ENCODE measurements at places on chromosomes 16 and 17.

GRCh38 chr17:57889892-57890856, 40.3 kb upstream of the MRPS23 start:
- no peak for DNase-seq

DNA sequence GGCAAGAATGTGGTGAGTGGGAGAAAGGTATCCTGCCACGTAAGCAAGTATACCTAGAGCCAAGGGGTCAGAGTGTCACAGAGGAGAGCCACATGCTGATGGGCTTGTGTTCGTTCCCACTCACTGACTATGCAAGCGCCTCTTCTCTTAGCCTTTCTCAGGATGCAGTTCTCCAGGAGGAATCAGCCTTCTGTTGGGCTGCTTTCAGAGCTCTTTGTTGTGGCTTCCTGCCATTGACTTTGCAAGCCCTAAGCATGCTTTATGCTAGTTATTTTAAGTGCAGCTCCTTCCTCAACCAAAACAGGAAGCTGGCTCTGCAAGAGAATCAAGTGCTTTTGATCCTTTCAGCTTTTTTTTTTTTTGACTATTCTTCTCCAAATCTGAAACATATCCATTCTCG, 66.6 kb downstream of the SIAH1 start:
- DNase-seq: no peak

DNA sequence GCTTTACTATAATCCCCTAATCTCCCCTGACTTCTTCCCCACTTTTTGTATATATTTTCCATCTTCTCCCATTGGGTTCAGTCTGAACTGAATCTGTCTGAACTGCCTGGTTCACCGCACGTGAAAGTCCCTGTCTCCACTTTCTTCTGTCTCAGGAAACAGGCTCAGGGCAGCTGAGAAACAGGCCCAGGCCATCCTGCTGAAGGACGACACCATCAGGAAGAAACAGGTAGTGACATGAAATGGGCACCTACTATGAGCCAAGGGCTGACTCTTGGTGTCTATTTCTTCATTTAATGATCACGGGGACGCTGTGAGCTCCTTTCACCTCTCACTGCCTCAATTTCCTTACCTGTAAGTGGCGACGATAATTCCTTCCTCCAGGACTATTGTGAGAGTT, 90.5 kb upstream of the HSBP1 start:
- no peak for DNase-seq

DNA sequence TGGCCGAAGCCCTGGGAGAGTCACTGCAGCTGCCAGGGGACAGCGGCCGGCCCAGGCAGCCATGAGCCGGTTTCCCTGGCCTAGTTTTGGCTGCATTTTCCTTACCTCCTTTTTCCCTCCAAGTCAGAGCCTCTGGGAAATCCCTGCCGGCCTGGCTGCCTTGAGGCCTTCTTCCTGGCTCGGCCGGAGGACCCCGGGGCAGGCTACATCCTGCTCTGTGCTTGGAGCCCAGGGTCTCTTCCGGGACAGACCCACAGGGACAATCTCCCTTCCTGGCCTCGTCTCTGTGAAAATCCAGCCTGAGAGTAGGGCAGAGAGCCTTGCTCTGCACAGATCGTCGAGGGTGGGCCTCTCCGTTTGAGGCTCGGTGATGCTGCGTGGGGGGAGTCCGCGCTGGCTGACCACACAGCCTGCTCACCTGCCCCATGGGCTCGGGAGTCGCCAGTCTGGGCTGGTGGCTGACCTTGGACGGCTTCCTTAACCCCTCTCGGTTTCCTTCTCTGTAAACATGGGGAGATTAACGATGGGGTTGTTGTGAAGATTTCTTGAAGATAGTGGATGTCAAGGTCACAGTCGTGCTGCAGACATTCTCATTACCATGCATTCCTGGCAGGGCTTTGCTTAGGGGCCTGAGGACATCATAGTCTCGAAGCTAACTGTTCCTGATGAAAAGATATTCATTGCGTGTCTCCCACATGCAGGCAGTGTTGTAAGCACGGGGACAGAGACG, 34.8 kb upstream of the CIBAR2 start:
- DNase-seq: peak; percentile 74

DNA sequence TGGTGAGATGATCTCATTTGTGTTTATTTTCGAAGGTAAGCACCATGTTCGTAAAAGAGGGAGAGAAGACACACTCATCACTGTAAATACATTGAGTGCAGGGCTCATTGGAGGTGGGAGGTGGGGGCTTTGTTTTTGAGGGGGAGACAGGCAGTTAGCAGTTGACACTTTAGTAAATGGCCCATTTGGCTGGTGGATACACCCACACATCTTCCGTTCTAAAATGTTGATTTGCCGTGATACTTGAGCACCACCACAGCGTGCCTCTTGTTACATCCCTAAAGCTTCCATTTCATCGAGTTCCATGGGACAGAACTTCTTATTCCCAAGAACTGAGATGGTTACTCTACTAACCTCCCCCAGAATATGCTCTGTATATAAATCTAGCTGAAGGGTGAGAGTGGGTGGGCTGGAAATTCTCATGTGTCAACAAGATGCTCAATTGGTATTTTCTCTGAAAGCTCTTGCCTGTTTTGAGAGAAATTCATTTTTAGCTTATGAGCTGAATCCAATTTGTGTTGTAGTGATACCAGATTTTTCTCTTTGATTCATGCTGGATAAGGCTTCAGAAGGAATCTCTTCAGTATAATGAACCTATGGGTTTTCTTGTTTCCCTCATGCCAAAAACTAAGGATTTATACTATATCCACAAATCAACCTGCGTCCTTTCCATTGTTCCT, 314.3 kb downstream of the RBFOX1 start:
- DNase-seq: no peak

GRCh38 chr17:72839131-72839725, 253.3 kb downstream of the SLC39A11 start:
- peak; percentile 69 for DNase-seq

GRCh38 chr16:86217891-86218270, 292.4 kb upstream of the FOXF1 start:
- no peak for DNase-seq

GRCh38 chr16:57091975-57092785, at the start of gene CPNE2:
Gene CPNE2 (plus strand): TSS chr16:57092583. CDS start chr16:57110743, 18,160 bp downstream.
- peak; percentile 48 for DNase-seq

DNA sequence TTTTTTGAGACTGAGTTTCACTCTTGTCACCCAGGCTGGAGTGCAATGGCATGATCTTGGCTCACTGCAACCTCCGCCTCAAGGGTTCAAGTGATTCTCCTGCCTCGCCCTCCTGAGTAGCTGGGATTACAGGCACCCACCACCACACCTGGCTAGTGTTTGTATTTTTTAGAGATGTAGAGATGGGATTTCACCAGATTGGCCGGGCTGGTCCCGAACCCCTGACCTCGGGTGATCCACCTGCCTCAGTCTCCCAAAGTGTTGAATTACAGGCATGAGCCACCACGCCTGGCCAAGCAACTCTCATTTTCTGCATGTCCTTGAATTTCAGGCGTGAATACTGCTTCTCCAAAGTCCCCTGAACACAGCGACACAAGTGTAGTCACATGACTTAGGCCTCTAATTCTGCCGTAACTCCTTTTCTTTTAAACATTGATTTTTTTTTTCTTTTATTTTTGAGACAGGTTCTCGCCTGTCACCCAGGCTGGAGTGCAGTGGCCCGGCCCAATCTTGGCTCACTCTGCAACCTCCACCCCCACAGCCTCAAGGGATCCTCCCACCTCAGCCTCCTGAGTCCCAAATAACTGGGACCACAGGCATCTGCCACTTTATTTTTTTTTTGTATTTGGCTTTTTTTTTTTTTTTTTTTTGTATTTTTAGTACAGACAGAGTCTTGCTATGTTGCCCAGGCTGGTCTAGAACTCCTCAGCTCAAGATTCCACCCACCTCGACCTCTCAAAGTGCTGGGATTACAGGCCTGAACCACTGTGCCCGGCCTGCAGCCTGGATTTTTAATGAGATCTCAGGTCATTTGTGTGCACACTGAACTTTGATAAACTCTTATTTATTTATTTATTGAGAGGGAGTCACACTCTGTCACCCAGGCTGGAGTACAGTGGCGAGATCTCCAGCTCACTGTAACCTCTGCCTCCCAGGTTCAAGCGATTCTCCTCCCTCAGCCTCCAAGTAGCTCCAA, 124.6 kb downstream of the KCNJ18 start:
- no peak for DNase-seq

- no peak for DNase-seq
Observed at GRCh38 chr17:49670641-49671040, 7.3 kb downstream of the SPOP start.

DNA sequence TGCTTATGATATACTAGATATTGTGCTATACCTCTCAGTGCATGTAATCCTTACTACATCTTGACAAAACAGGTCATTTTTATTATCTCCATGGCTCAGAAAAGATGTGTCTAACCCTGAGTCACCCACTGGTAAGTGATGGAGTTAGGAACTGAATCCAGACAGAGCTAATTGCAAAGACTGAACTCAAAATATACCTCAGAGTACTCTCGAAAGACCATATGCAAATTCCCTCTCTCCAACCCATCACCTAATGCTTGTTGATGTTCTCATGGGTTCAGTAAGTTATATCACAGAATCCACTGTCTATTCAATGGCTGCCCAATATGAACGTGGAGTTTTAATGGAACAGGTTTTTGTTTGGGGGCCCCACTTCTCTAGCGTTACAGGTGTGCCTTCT, 246.0 kb downstream of the PMP22 start:
- DNase-seq: no peak

DNA sequence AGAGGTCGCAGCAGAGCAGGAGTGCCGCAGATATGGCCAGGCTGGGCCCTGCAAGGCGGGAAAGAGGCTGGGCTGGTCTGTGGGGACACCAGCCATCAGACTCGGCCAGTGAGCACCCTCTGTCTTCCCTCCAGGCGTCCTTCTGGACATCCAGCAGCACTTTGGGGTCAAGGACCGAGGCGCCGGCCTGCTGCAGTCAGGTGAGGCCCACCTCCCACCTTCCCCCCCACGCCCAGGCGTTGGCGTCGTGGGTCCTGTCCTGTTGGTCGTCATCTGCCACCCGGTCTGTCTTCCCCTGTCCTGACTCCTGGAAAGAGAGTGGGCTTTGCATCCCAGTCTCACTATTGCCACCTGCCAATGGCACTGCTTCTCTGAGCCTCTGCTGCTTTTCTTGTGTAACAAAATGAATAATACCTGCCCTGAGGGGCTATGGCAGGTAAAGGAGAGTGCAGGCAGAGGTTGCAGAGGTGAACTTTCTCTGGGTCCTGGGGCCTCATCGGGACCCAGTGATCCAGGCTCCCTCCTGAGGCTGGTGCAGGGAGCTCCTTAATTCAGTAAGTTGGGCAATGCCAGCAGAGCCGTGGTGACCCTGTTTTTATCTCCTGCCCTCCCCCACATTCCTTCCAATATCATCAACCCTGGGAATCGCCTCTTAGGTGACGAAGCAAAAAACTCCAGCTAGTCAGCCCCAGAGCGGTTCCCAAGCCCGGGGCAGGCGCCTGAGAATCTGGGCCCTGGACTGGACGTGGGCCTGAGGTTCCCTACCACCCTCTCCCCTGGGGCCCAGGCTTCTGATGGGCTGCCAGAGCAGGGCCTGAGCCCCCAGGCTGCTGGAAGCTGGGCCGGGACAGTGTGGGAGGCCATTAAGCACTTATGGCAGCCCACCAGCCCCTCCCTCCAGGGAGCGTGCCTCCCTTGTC, 14.7 kb downstream of the SPNS2 start:
- DNase-seq: peak; percentile 86

DNA sequence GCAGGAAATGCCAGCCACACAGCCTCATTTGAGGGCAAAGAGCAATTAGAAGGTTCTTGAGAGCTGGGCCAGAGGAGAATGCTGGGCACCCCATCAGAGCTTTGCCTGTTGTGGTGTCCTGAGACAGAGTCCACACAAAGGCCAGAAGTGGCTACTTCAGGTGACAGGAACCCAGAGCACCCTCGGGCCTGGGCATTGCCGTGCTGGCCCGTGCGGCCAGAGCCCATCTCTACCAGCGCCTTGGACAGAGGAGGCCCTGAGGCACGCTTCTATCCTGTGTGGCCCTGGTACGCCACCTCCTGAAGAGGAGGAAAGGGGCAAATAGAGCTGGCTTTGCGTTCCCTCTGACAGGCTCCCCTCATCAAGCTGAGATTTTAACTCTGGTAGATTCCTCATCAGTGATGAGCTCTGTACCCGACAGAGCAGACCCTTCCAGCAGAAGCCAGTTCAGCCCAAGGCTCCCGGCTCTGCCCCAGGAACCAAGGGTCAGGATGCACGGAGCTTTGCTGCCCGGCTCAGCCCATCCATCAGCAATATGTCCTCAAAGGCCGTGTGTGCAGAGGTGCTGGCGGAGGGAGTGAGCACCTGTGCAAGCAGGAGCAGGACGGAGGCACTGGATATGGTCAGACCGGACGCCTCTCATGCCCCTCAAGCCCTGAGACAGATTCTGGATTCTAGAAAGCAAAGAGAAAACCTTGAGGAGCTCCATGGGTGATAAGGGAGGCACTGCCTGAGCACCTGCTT, 3.4 kb upstream of the RASD1 start:
- DNase-seq: no peak

GRCh38 chr16:23055481-23055880, 93.8 kb downstream of the USP31 start:
- no peak for DNase-seq

DNA sequence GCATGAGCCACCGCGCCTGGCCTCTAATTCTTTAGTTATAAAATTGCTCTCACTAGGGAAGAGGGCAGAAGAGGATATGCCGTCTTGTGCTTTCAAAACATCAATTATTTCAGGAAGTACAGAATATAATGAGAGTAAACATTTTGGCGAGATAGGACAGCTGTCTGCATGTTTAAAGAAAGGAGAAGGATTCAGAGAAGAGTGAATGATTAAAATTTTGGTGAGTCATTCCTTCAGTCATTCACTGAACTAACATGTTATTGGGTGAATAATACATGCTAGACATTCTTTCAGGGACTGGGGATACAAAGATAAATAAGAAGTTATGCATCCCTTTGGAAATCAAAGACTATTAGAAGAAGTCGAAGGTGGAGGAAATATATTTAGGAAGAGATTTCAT, 590.3 kb upstream of the GOT2 start:
- DNase-seq: no peak

DNA sequence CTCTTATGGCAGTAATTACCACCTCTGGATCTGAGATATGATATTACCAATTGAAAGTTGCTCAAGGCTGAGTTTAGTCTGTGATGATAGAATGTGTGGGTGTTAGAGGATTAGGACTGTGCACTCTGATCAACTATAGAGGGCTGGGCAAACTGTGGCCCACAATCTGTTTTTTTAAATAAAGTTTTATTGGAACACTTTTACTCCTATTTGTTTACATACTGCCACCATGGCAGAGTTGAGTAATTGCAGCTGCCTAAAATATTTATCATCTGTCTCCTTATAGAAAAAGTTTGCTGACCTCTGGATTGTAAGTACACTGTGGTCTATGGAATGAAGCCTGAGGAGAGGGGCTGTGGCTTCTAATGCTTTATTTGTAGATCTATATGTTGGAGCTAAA, 71.5 kb upstream of the N4BP1 start:
- DNase-seq: no peak

GRCh38 chr17:17387017-17387497, 83.9 kb downstream of the NT5M start:
- DNase-seq: no peak

Measured in trophoblast cell (in vitro differentiated cells and primary cell).